ENCODE measurements at places on chromosomes 6 and 20. TPM values are rescaled to one million over a fixed set of nuclear protein-coding genes. Genes with fewer than 3 reads are reported as not detected.

Gene CLPSL2
- not detected for polyA plus RNA-seq

GRCh38 chr6:142683714-142684141 lies 261.2 kb downstream of the HIVEP2 start:
- no peak for DNase-seq

Gene MCCD1
- not detected for polyA plus RNA-seq

- no peak for DNase-seq
Observed at GRCh38 chr6:115717472-115717871, 343.2 kb downstream of the FRK start.

- DNase-seq: no peak
Observed at GRCh38 chr20:35954907-35955251, 577 bp upstream of the SCAND1 start.

GRCh38 chr20:33836277-33836676 lies 25.1 kb downstream of the CHMP4B start:
- DNase-seq: no peak

- DNase-seq: no peak
Observed at GRCh38 chr6:88785478-88785877, 177.9 kb downstream of the RNGTT start.

DNA sequence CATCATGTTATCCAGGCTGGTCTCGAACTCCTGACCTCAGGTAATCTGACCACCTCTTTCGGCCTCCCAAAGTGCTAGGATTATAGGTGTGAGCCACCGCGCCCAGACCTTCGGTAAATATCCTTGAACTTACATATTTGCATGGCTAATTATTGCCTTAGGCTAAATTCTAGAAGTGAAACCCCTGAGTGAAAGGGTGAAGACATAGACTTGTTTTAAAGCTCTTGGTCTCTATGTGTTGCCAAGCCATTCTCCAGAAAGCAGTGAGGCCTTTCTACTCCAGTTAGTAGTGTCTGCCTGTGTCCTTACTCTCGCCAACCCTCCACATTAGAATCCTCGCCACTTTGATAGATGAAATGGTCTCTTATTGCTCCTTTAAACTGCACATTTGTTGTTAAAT lies 2.6 kb upstream of the NOTCH4 start:
- DNase-seq: no peak

GRCh38 chr6:346386-347030 lies 45.0 kb upstream of the IRF4 start:
- DNase-seq: no peak

DNA sequence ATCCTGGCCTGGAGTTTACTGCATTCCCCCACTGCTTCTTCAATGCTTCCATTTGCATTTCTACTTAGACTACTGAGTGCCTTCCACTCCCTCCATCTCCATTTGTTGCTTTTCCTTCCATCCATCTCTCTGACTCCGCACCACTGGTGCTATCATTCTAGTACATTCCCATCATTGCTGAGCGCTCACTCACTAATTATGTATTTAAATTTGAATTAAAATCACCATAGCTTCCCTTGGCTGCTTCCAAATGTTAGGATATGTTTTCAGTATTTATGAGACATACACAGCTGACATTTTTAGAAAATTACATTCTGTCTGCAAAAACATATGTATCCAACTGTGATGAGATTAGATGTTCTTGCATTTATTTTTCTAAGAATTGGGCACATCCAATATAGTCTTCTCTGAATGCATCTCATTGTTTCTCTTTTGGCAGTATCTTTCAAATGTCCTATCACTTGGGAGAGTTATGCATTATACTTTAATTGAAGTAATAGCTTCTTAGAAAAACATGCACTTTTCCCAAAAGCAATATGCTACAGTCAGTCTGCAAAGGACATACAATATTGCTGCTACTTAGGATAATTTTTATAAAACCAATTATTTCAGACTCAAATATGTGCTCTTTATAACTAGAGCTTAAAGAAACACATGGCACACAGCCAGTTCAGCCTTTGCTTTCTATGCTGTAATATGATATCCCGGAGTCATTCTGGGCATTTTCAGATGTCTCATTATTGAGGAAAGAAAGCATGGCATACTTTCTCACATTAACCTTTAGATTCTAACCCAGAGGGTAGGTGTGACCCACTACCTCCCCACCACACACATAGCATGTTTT lies 12.1 kb upstream of the COL21A1 start:
- no peak for DNase-seq

- no peak for DNase-seq
Observed at GRCh38 chr20:37294262-37294981, 5.0 kb downstream of the MANBAL start.

DNA sequence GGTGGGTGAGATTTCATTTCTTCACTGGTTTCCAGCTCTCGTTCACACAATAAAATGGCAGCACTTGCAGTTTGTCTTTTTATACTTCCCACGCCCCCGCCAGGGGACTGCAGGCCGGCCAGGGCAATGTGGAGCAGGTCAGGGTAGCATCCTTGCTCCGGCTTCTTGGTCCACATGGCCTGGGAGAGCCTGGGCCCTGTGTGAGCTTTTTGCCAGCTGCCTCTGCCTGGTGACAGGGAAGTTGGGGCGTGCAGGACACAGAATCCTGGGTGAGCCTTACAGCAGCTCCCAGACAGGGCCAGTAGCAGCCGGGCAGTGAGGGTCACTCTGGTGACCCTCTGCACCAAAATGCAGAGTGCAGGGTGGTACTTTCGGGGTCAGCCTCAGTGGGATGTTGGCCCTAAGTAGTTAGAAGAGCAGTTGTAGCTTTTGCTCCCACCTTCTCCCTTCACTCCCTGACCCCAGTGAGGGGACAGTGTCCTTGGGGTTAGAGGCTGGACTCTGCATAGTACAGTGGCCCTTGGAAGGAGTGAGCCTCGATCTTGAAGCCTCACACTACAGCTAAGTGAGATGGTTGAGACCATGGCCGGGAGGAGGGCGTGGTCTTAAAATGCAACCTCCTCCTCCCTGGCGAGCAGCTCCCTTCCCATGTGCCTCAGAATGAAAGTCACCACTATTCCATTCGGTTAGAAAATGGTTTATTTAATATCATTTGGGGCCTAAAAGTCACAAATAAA lies 23.8 kb downstream of the PYGB start:
- no peak for DNase-seq

Measured in K562 (cell line).